Progenitor cell of endocrine pancreas (in vitro differentiated cells): ENCODE measurements at places on chromosomes 7 and 10.

DNA sequence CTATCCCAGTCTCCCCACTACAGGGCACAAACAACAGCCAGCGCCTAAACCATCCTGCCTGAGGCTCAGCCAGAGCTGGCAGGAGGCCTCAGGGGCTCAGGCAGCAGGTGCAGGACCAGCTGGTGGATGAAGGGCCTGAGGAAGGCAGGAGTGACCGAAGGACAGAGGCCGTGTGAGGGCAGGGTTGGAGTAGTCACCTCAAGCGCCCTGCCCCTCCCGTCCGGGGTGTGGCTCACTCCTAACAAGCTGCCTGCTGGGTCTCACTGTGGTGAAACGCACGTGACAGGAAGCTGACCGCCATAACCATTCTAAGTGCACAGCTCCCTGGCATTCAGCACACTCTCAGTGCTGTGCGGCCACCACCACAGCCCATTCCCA is 281.1 kb downstream of the ELFN1 start:
- no peak for DNase-seq

DNA sequence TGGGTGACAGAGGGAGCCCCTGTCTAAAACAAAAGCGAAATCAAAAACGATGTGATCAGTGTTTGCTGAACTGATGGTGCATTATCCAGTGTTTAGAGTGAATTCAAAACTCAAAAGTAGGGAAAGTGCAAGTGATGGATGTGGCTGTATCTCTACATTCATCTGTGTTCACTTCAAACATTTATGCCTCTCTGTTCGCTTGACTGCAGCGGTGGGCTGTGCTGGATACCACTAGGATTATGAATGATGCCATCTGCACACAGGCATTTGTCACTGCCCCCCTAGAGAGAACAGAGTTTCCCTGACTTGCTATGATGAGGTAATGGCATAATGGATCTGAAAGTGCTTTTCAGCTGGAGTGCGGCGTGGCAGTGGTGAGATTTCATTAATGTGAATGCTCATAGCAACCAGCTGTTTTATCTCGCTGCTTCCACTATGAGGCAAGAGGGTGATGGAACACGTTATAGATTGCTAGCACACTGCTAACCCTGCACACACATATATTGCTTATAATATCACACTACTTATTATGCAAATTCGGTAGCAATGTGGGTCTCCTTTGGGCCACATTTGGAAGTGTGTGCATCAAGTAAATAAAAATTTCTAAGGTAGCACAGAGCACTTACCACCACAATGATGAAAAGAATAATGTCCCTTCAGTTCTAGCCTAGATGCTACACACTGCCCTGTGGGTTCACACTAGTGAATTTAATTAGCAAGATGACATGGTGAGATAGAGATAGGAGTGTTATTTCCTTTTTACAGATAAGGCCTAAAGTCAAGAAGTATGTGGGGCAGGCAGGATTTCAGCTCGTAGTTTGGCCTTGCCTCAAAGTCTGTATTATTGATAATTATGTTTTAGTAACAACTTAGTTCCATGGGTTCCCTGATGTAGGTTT is 164.7 kb downstream of the CAMK1D start:
- DNase-seq: no peak

GRCh38 chr7:98185101-98185500 is 26.1 kb upstream of the BHLHA15 start:
- DNase-seq: no peak

- no peak for DNase-seq
These were observed 70.4 kb downstream of the ST8SIA6 start for GRCh38 chr10:17383801-17384555.

GRCh38 chr10:102375250-102375649 is 20.3 kb upstream of the NFKB2 start:
- no peak for DNase-seq

DNA sequence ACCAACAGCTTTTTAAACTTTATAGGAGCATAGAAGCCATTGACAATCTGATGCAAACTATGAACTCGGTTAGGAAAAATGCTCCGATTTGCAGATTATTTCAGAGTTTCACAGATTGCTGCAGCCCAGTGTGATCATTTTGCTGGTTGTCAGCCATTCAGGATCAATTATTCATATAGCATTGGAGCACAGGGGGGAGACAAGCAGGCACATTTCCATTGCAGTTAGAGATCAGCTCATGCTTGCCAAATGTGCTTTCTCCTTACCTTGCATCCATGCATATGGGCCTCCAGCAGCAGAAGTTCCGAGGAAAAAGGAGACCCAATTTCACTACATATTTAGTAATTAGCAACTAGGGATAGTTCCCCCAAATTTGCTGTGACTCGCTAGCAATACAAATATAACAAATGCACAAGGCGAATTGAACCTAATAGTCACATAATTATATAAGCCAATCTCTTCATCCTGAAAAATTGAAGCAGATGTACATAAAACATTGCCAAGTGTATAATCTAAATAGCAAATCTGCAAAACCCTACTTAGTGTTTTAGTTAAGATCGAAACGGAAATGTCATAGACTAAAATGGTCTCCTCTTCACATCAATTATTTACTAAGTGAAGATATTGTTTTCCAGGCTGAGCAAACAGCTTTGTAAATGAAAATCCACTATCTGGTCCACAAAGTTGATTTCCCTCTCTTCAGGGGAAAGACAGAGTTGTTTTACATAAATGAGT is 49.5 kb upstream of the RSU1 start:
- DNase-seq: no peak

- DNase-seq: no peak
These were observed 135.3 kb upstream of the INSYN2A start for GRCh38 chr10:127331696-127332095.

DNA sequence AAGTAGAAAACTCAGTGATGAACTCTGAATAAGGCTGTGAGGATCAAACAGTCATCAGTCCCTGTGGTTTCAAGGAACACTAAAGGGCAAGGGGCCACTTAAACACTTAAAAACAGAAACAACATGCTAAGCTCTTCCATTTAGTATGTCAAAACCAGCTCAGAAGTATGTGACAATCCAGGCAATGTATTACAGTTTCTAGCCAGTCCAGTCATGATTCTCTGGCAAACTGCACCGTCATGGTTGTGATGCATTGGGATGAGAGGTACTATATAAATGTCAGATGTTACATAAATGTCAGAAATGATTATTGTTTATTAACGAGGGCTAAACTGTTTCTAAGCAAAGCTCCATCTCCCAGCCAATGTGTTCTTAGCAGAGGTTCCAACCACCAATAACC is 4.7 kb upstream of the CREB5 start:
- no peak for DNase-seq

DNA sequence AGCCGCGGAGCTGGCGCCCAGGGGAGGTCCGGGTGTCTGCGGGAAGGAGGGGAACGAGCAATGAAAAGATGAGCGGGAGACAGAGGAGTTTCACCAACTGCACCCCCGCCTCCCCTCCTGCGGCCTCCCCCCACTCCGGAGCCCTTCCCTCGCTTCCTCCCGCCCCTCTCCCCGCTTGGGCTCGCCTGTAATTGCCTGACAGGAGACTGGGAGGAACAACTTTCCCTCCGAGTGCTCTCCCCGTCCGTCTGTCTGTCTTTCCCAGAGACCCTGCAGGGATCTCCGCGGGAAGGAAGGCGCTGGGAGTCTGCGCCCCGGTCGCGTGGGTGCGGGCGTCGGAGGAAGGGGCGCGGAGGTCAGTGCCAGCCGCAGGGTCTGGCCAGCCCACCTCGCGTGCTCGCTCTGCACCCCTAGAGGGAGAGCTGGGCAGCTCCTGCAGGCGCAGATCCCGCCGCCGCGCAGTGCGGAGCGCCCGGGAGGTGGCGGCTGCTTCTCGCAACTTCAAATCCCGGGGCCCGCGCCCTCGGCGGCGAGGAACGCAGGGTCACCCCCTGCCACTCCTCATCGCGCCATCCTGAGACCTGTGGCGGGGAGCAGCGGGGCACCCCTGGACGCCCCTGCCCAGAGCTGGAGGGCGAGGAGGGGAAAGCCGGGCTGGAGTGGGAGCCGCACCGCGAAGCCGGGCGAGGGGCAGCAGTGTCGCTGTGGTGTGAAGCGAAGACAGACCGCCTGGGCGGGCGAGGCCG is 511 bp upstream of the NRP1 start:
- peak; percentile 67 for DNase-seq

DNA sequence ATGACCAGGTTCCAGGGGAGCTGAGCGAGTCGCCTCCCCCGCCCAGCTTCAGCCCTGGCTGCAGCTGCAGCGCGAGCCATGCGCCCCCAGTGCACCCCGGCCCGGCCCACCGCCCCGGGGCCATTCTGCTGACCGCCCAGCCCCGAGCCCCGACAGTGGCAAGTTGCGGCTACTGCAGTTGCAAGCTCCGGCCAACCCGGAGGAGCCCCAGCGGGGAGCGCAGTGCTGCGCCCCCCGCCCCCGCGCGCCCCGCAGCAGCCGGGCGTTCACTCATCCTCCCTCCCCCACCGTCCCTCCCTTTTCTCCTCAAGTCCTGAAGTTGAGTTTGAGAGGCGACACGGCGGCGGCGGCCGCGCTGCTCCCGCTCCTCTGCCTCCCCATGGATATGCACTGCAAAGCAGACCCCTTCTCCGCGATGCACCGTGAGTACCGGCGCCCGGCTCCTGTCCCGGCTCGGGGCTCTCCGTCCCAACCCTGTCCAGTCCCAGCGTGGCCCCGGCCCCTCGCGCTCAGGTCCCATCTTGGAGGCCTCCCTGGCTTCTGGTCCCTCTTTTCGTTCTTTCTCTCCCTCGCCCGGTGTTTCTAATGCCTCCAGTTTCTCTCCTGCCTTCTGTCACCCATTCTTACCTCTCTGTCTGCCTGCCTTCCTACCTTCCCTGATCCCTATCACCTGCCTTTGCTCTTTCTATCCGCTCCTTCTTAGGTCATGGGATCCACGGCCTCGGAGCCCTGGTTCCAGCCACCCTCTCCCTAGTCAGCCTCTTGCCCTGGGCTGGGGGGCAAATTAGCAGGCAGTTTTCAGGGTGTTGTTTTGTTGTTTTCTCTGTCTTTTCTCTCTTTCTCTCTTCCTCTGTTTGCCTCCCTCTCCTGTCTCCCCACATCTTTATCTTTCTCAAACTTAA is 751 bp downstream of the PAX2 start:
- no peak for DNase-seq

DNA sequence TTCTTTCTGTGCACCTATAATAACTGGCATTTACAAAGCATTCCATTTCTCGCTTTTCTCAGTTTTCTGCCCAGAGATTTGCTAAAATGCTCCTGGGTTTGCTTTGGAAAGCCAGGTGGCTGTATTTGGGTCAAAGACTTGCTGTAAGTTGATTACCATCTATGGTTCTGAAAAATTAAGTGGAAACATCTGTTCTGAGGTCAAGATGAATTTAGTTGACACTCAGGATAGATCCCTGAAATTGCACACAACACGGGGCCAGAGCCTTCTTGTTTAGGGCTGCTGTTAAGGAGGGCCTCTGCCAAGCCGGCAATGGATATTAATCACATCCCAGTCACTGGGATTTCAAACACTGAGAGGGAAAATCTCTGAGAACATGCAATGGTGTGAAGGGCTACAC is 111.6 kb upstream of the GLI3 start:
- DNase-seq: no peak

DNA sequence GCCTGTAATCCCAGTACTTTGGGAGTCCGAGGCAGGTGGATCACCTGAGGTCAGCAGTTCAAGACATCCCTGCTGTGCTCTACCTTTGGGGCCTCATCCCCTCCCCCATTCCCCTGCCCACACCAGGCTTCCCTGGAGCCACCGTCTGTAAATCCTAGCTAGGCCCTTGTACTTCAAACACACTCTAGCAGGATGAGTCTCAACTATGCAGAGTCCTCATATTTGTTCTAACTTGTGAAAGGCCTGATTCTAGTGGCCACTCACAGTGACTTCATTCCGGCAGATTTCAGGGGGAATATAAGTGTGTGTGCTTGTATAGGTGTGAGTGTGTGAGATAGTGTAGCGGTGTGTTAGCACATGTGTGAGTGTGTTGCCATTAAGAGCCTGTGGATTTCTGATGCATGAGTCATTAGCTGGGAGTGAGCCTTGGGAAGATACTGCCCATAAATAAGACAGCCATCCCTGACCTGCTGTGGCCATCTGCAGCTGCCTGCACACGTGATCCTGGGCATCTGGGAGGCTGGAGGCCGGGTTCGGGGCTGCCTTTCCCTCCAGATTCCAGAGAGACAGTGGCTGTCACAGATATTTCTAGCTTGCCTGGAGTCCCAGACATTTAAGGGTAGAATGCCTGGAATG is 1.7 kb upstream of the NEURL1 start:
- DNase-seq: no peak
